ENCODE measurements at places on chromosomes 6 and 20.

DNA sequence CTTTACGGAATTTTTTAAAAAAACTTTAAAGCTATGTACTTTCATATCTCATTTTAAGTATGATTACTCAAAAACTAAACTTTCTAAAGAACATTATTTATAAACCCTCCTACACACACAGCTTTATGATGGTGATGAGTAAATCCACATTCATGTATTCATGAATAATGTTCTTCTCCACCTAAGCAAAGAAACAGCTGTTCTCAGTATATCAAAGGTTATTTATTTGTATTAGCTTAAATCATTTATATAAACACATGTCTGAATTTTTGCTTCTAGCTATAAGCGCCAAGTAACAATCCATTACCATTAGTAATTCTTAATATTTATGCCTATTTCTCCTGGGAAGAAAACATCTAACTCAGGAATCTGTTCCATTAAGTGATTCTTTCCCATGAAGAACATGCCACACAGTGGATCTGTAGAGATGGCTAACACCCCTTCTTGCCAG, 63.3 kb downstream of the SMLR1 start:
- DNase-seq, result no peak

DNA sequence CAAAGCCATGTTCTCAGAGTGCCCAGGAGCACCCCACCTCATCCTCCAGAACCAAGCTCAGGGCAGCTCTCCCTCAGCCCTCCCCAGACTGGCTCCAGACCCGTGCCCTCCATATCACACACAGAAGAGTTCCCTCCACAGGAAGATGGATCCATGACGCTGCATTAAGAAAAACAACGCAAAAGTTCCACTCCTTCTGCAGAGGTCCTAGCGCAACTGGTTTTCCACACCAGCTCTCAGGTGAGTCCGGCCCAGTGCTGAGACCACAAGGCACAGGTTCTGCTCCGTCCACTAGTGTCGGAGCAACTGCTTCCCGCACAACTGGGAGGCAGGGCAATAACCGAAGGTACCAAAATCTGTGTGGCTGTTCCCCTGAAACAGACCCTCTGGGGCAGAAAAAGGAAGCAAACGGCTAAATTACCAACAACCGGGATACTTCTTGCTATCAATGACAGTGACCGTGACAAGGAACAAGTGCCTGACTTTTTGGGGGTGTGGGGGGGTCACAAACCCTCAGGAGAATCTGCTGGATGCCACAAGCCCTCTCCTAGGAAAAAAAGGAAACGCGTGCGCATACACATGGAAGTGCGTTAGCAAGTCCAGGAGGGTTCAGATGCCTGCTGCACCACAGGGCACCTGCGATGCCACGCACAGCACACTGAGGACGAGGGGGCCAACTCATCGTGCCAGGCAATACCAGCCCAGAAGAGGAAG, 49.2 kb downstream of the MYH7B start:
- no peak for DNase-seq

- no peak for DNase-seq
Measured at GRCh38 chr6:148874698-148875293, 128.0 kb downstream of the UST start.

- no peak for DNase-seq
Measured at GRCh38 chr20:59182401-59183044, 18.9 kb downstream of the ZNF831 start.

DNA sequence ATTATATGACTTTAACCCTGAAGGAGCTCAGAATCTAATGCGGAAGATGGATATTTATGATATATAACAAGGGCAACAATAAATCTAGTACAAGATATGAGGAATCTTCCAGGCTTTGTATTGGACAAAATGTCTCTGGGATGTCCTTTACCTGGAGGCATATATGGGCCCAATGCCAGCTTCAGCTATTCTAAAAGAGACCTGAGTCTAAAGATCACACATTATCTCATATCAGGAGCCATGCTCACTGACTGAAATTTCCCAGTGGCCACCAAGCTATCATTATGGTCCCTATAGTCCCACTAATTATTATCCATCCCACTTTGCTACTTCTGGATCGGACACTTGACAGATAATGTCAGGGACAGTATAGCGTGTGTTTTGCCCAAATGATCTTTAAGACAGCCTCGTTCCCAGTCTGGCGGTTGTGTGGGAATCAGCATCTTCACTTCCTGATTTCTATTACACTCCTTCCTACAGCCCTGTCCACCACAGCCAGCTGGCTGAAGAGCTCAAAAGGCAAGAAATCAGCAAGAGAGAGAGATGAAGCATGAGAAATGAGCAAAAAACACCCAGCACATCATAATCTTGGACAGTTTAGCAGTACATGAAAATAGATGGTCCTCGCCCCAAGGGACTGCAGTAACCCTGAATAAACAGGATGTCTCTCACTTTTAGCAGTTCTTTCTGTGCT, 34.9 kb downstream of the KLHL31 start:
- DNase-seq, result no peak

DNA sequence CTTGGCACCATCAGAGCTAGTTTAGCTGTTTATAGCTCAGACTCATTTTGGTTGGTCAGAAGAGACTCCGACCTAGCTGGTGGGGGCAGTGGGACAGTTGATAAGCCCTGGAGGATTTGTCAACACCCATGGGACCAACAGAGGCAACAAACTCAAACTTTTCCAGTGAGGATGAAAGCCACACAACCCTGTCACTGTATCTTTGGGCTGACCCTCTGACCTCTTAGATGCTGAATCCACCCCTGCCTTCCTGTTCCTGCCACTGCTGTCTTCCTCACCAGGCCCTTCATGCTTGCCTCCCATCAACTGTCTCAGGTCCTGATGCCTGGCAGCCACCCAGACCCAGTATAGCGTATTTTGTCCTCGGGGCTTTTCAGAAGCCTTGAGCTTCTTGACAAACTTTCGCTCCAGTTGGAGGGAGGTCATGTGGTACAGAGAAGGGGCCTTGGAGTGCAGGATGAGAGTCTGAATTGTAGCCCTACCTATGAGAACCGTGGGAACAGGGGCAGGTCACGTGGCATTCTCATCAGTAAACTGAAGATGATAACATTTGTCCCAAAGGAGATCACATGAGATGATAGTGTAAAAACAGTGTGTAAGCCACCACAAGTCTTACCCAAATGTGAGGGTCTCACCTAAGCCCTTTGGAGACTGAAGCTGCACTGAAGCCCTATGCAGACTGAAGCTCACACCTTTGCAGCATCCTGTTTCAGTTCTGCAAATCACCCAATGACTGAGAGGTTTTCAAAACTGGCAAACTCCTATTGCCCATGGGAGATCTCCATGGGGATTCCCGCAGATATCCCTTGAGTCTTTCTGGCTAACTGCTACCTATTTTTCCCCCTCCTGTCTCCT, 72.0 kb upstream of the F13A1 start:
- no peak for DNase-seq

DNA sequence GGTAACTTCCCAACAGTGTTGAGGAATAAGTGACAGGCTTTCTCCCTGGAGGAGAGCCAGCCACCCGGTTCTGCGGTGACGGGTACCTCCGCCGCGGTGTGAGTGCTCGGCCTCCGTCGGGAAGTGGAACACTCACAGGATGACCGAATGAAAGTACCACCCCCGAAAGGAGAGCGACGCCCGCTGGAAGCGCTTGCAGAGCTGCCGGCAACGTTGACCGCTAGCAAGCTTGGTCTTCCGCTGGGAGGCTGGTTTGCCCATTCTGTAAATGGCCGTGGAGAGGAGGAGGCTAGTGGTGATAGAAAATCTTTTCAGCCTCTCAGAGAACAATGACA, 614 bp upstream of the TMEM242 start:
- peak; percentile 12 for DNase-seq

- DNase-seq, result peak; percentile 43
Measured at GRCh38 chr6:56595490-56596122, 47.1 kb downstream of the DST start.

Data from activated T-cell treated with anti-CD3 and anti-CD28 coated beads for 24 hours (primary cell).